ENCODE measurements at places on chromosomes 4 and X. TPM values are rescaled to one million over a fixed set of nuclear protein-coding genes. Genes with fewer than 3 reads are reported as not detected.

GRCh38 chr4:36088542-36088941 lies 155.8 kb downstream of the ARAP2 start:
- H3K27ac ChIP-seq: no peak overlapping the region
- no peak for DNase-seq
- H3K4me1 ChIP-seq: no peaks in the 10 kb centered on the region
- no peaks in the 10 kb centered on the region for H3K27me3 ChIP-seq
- peaks cover 42% of the 10 kb centered on the region for H3K36me3 ChIP-seq

DNA sequence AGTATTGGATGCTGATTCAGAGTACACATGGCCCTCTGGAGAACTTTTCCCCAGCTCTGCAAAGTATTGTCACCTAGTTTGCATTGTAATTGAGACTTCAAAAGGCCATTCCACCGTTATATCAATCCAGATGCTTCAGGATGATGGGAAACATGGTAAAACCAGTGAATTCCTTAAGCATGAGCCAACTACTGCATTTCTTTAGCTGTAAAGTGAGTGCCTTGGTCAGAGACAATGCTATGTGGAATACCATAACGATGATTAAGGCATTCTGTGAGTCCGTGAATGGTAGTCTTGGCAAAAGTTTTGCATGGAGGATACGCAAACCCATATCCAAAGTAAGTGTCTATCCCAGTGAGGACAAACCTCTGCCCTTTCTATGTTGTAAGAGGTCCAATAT lies 355.2 kb downstream of the DCAF12L2 start:
- no peak overlapping the region for H3K4me3 ChIP-seq
- no peak overlapping the region for H3K27ac ChIP-seq
- H3K27me3 ChIP-seq: no peaks in the 10 kb centered on the region
- H3K36me3 ChIP-seq: no peaks in the 10 kb centered on the region
- DNase-seq: no peak

GRCh38 chr4:149951152-149951900 lies 126.9 kb upstream of the DCLK2 start:
- no peak for DNase-seq
- H3K27me3 ChIP-seq: no peaks in the 10 kb centered on the region
- H3K4me1 ChIP-seq: no peaks in the 10 kb centered on the region
- H3K27ac ChIP-seq: no peak overlapping the region
- no peak overlapping the region for H3K4me3 ChIP-seq

The SOD3 gene
- polyA plus RNA-seq: 8.8 TPM

DNA sequence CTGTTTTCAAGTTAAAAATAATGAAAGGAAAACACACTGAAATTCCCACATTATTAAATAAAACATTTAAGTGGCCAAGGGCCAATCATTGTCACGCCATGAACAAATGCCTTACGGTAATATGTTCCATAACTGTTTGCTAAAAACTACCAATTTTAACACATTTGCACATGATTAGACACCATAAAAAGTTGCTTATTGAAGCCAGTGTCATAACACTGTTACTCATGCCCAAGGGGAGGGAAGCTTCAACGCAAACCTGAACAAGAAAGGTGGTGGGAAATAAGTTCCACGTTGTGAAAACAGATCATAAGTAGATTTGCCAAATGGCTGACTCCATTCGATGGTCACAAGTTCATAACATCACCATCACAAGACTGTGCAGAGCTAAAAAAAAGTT lies 739.3 kb upstream of the FAM241A start:
- no peaks in the 10 kb centered on the region for H3K36me3 ChIP-seq
- H3K4me3 ChIP-seq: no peak overlapping the region
- no peak for DNase-seq
- H3K4me1 ChIP-seq: no peaks in the 10 kb centered on the region

GRCh38 chr4:74975082-74975481 lies 42.2 kb downstream of the PARM1 start:
- H3K4me1 ChIP-seq: no peaks in the 10 kb centered on the region
- DNase-seq: no peak
- H3K27me3 ChIP-seq: no peaks in the 10 kb centered on the region

DNA sequence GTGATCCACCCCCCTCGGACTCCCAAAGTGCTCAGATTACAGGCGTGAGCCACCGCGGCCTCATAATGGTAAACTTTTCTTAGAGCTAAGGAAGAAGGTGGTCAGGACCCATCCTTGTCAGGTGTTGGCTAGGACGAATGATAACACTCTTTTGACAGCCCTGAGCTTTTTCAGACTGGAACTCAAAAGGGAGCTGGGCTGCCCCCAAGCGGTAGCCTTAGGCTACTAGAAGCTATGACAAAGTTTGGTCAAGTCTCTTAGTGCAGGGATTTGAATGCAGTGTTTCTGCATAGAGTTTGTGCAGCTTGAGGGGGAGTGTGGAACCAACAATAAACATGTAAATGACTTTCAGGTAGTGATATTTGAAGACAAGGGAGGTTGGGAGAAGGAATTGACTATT lies 11.8 kb upstream of the HSD17B10 start:
- H3K27me3 ChIP-seq: no peaks in the 10 kb centered on the region
- no peaks in the 10 kb centered on the region for H3K36me3 ChIP-seq
- no peak overlapping the region for H3K27ac ChIP-seq
- peaks cover 10% of the 10 kb centered on the region for H3K4me1 ChIP-seq
- H3K4me3 ChIP-seq: no peak overlapping the region

DNA sequence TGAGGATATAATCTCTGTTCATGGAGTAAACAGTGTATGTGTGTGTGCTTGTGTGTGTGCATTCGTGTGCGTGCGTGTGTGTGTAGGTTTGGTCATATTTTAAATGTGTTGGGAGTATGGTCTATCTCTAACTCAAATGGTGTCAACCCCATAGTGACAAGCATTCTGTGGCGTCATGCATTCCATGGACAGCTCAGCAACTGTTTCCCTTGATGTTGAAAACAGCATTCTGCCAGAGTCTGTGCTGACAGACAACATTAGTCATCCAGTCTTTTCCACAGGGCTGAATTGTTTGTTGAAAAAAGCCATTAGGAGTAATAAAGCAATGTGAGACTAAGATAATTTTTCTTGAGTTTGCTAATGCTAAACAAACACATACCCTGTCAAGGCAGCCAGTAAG lies 706.6 kb downstream of the PCDH19 start:
- H3K4me1 ChIP-seq: no peaks in the 10 kb centered on the region
- no peak for DNase-seq

GRCh38 chrX:120840827-120841226 lies 34.8 kb downstream of the CT47B1 start:
- no peak overlapping the region for H3K27ac ChIP-seq
- no peak for DNase-seq
- no peak overlapping the region for H3K4me3 ChIP-seq
- H3K4me1 ChIP-seq: no peaks in the 10 kb centered on the region
- no peaks in the 10 kb centered on the region for H3K27me3 ChIP-seq

- peaks cover 18% of the 10 kb centered on the region for H3K36me3 ChIP-seq
- H3K27me3 ChIP-seq: no peaks in the 10 kb centered on the region
- no peaks in the 10 kb centered on the region for H3K4me1 ChIP-seq
- H3K27ac ChIP-seq: no peak overlapping the region
- no peak overlapping the region for H3K4me3 ChIP-seq
Measured at GRCh38 chr4:119521268-119521667, 107.3 kb downstream of the PDE5A start.

DNA sequence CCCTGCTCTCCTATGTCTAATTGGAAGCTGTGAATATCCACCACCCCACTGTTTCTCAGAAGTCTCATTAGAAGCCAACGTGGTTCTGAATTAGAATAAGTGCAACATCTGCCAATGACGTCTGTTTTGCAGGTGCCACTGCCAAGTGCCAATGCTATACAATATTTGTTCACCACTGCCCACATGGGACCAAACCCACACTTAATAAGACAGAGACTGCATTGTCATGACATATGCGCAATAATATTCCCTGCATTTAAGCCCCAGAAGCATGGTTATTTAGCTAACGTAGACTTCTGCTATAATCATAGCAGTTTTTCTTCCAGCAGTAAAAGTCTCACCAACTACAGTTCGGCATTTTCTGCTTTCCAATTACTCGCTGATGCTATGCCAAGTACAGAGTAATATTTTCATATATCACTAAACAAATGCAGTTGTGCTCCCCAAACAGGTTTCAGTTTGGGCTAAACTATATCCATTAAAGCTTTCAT lies 262.5 kb upstream of the PCDH18 start:
- H3K4me3 ChIP-seq: no peak overlapping the region
- no peaks in the 10 kb centered on the region for H3K36me3 ChIP-seq
- H3K27ac ChIP-seq: no peak overlapping the region
- no peaks in the 10 kb centered on the region for H3K27me3 ChIP-seq
- DNase-seq: no peak
- H3K4me1 ChIP-seq: no peaks in the 10 kb centered on the region

DNA sequence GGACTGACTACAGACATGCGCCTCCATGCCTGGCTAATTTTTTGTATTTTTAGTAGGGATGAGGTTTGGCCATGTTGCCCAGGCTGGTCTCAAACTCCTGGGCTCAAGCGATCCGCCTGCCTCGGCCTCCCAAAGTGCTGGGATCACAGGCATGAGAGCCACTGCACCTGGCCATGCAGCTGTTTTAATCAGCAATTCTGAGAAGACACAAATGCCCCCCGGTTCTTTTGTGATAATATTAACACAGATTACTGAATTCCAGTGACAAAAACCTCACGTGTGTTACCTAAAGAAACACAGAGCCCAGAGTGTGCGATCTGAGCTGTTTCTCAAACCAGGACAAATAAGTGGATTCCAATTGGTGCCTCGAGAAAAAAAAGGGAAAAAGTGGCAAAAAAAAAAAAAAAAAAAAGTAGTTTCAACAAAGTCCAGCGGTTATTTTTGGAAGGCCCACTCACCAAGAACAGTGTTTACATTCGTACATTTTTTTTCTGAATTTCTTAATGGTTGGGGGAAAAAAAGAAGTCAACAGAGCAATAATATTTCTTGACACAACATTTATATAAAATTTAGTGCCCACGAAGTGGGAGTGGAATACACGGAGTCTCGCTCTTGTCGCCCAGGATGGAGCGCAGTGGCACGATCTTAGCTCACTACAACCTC lies 17.2 kb downstream of the DHRSX start:
- H3K27me3 ChIP-seq: no peaks in the 10 kb centered on the region
- H3K27ac ChIP-seq: no peak overlapping the region
- no peak overlapping the region for H3K4me3 ChIP-seq

GRCh38 chr4:41814565-41814964 lies 66.0 kb upstream of the PHOX2B start:
- H3K36me3 ChIP-seq: no peaks in the 10 kb centered on the region
- no peak overlapping the region for H3K4me3 ChIP-seq
- H3K27me3 ChIP-seq: no peaks in the 10 kb centered on the region
- H3K4me1 ChIP-seq: no peaks in the 10 kb centered on the region
- H3K27ac ChIP-seq: no peak overlapping the region

DNA sequence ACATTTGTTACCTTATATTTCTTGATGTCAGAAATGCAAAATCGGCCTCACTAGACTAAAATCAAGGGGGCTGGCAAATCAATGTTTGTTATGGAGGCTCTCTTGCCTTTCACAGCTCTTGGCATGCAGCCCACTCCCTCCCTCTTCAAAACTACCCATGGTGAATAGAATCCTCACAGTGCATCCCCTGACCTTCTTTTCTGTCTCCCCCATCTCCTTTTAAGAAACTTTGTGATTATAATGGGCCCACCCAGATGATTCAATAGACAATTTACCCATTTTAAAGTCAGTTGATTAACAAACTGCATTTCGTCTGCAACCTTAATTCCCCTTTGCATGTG lies 184.0 kb downstream of the PCDH7 start:
- no peaks in the 10 kb centered on the region for H3K27me3 ChIP-seq
- H3K4me1 ChIP-seq: no peaks in the 10 kb centered on the region
- DNase-seq: no peak
- H3K36me3 ChIP-seq: no peaks in the 10 kb centered on the region
- H3K27ac ChIP-seq: no peak overlapping the region

- no peaks in the 10 kb centered on the region for H3K27me3 ChIP-seq
- H3K27ac ChIP-seq: no peak overlapping the region
- no peak overlapping the region for H3K4me3 ChIP-seq
- H3K4me1 ChIP-seq: no peaks in the 10 kb centered on the region
Measured at GRCh38 chrX:15299941-15300851, 15.2 kb downstream of the ASB11 start.

The ARFIP1 gene
- 26.7 TPM for polyA plus RNA-seq

GRCh38 chrX:77014377-77015372 lies 432.5 kb upstream of the FGF16 start:
- no peaks in the 10 kb centered on the region for H3K4me1 ChIP-seq
- H3K36me3 ChIP-seq: no peaks in the 10 kb centered on the region
- no peak overlapping the region for H3K4me3 ChIP-seq

The GC gene
- polyA plus RNA-seq: 0.66 TPM

- no peak overlapping the region for H3K4me3 ChIP-seq
- no peak for DNase-seq
- H3K4me1 ChIP-seq: no peaks in the 10 kb centered on the region
- H3K27me3 ChIP-seq: no peaks in the 10 kb centered on the region
- H3K36me3 ChIP-seq: peaks cover 4% of the 10 kb centered on the region
- no peak overlapping the region for H3K27ac ChIP-seq
Measured at GRCh38 chr4:53349091-53349491, 16.8 kb downstream of the SCFD2 start.

- H3K36me3 ChIP-seq: no peaks in the 10 kb centered on the region
- no peak for DNase-seq
- H3K4me3 ChIP-seq: peak overlapping the region; percentile 62
Measured at GRCh38 chr4:152780267-152780778, 569 bp downstream of the ARFIP1 start.

DNA sequence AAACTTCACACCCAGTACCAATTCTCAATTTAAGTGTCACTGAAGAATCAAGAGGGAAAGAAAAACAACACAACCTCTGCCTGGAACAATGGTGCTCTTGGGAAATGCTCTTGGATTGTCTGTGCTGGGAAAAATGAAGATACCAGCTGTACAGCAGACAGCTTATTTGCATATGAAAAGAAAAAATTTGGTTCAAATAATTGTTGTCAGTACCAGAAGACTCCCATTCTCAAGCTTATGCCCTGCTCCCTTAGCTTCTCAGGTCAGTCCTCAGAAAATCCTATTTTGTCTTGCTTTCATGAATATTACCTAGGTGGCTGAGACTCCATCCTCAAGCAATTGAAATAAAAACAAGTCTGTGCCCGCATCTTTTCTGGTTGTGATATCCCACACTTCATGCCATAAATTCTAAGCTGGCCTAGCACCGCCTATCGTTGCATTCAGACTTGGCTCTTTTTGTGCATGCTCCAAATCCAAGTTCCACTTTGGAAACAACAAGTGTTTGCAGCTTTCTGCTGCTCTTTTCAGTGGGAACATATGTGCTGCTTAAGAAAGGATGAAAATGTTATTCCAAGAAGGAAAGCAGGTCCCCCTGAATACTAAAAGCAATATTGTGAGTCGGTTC lies 431.6 kb downstream of the INPP4B start:
- H3K4me3 ChIP-seq: no peak overlapping the region
- no peaks in the 10 kb centered on the region for H3K4me1 ChIP-seq
- no peaks in the 10 kb centered on the region for H3K27me3 ChIP-seq
- DNase-seq: no peak
- H3K36me3 ChIP-seq: no peaks in the 10 kb centered on the region
